NCI-H1092 (cell line): ENCODE measurements at places on chromosomes 12 and 14.

- DNase-seq: no peak
Observed at GRCh38 chr12:41835556-41835955, 309.1 kb downstream of the GXYLT1 start.

- no peak for DNase-seq
Observed at GRCh38 chr12:98295681-98296080, 219.7 kb upstream of the TMPO start.

- DNase-seq: no peak
Observed at GRCh38 chr12:34398366-34398705, 376.0 kb downstream of the ALG10 start.

DNA sequence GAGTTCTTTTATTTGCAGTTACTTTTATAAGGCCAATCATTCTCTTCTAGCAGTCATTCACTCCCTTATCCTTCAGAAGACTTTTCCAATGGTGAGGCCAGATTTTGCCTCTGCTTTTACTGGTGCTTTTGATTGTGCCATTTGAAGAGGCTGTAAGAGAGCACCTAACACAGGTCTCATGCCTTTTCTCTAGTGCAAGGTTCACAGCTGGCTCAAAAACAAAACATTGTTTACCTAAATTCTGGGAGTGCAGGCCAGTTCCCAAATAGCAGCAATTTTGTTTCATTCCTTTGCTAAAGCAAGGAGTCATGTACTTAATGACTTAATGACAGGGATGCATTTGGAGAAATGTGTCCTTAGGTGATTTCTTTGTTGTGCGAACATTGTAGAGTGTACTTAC is 192.0 kb downstream of the SYT10 start:
- no peak for DNase-seq

GRCh38 chr14:104437703-104438102 is 141.9 kb upstream of the C14orf180 start:
- no peak for DNase-seq

- no peak for DNase-seq
Observed at GRCh38 chr12:29756741-29757390, 26.9 kb downstream of the TMTC1 start.

DNA sequence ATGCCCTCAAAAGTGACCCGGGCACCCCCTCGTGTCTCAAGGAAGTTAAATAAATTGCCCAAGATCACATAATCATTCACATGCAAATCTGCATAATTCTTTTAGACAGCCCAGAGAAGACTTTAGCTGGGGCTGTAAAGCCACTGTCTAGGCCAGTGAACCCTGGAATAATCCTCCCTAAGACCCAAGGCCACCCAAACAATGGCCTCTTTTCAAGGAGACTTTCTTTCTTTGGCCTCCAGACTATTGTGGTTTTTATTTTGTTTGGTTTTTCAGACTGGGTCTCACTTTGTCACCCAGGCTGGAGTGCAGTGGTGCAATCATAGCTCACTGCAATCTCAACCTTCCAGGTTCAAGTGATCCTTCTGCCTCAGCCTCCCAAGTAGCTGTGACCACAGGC is 10.6 kb downstream of the SVOP start:
- DNase-seq: no peak

DNA sequence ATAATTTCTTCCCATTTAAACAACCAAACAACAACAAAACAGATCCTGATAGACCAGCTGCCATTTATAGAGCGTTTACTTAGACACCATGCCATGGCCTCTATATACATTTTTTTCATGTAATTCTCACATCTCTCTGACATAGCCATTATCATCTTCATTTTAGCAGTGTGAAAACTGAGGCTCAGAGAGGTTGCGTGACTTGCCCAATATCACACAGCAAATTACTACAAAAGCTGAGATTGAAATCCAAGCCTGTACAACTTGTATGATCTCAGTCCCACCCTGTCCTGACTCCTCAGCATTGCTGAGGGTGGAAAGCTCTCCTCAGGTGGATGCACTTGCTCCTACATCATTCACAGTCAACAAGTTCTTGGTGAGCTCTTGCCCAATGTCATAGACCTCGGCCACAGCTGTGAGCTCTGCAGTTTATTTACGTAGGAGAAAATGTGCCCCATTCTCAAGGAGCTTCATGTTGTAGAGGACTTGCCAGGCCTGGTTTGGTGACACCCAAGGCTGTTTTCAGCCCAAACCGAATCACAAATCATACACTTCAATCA is 55.5 kb downstream of the CRACR2A start:
- DNase-seq: no peak

DNA sequence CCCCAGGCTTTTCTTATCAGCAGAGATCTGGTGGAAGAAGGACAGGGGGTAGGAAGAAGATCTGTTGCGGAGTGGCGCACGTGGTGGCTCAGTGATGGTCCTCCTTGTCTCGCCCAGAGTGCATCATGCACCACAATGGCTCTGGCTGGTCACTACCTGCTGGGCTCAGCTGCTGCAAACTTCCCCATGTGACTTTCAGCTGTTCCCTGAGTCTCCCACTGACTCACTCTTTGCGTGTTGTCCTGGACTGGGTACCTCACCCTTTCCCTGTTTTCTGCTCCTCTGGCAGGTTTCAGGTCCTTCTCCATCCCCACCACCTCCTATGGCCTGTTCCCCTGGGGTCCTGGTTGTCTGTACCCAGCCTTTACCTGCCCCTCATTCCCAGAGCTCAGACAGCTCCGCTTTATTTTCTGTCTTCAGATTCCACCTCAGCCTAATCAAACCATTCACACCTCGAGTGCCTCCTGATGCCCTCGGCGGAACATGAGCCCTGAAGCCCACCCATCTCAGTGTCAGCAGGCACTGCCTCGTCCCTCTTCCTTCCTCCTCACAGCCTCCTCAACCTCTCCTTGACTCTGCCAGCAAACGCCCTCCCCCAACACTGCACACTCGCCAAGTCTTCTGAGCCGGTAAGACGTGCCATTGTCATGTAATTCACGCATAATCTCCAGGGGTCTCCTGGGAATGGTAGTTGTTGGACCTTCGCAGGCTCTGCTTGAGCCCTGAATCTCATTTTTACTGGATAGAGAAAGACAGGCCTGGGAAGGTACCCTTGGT is 1.8 kb downstream of the C1R start:
- no peak for DNase-seq

- no peak for DNase-seq
Observed at GRCh38 chr14:82667006-82667405, 1133.4 kb upstream of the SEL1L start.

GRCh38 chr12:115032521-115032920 is 348.5 kb upstream of the TBX3 start:
- DNase-seq: no peak

DNA sequence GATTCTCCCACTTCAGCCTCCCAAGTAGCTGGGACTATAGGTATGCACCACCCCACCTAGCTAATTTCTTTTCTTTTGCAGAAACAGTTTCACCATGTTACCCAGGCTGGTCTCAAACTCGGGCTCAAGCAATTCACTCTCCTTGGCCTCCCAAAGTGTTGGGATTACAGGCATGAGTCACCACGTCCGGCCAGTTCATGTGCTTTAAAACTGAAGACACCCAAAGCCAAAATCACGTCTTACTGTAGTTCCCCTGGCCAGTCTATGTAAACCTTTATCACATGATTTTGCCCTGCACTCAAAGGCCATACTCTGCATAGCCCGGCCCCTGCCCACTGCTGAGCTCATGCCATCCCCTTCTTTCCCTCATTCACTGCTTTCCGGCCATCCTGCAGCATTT is 4.5 kb downstream of the ALKBH2 start:
- DNase-seq: no peak

GRCh38 chr14:69518289-69519101 is 34.0 kb downstream of the PLEKHD1 start:
- DNase-seq: no peak

DNA sequence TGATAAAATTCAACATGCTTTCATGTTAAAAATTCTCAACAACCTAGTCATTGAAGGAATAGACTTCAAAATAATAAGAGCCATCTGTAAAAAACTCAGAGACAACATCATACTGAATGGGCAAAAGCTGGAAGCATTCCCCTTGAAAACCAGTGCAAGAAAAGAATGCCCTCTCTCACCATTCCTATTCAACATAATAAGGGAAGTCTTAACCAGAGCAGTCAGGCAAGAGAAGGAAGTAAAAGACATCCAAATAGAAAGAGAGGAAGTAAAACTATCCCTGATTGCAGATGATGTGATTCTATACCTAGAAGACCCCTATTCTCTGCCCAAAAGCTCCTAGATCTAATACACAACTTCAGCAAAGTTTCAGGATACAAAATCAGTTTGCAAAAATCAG is 52.9 kb downstream of the APOBEC1 start:
- DNase-seq: no peak

GRCh38 chr12:80261403-80261802 is 162.1 kb downstream of the OTOGL start:
- no peak for DNase-seq

DNA sequence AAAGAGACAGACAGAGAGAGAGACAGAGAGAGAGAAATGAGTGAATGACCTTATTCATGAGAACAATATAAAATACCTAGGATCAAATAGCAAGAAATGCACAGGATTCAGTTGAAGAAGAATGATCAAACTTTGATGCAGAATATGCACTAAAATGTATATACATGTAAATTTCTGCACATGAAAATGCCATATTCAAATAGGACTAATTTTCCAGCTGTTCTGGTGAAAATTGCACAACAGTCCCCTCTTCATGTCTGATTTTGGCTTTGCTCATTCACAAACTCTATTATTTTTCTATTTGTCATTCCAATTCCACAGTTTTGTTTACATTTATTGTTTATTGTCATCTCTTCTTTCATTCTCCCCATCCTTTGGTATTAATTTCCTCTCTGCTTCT is 34.2 kb downstream of the PRB2 start:
- no peak for DNase-seq

DNA sequence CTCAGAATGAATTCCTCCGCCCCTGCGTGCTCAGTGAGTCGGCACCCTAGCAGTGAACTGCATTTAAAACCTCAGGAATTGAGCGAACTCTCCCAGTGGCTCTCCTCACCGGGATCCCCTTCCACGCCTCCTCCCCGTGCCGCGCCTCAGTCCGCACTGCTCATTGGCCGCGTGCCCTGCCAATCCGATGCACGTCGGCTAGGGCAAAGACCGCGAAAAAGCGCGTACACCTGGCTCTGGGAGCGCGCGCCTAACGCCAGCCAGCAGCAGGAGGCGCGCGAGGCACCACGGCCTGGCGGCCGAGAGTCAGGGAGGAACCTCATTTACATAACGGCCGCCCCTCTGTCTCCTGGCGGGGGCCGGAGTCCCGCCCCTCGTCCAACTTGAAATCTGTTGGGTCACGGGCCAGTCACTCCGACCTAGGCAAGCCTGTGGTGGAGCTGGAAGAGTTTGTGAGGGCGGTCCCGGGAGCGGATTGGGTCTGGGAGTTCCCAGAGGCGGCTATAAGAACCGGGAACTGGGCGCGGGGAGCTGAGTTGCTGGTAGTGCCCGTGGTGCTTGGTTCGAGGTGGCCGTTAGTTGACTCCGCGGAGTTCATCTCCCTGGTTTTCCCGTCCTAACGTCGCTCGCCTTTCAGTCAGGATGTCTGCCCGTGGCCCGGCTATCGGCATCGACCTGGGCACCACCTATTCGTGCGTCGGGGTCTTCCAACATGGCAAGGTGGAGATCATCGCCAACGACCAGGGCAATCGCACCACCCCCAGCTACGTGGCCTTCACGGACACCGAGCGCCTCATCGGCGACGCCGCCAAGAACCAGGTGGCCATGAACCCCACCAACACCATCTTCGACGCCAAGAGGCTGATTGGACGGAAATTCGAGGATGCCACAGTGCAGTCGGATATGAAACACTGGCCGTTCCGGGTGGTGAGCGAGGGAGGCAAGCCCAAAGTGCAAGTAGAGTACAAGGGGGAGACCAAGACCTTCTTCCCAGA is at the start of gene HSPA2:
TSS of gene HSPA2 (plus strand) at position 534 of the 995 bp plus-strand sequence. CDS start at position 643, 109 bp downstream.
- DNase-seq: peak; percentile 100

- DNase-seq: no peak
Observed at GRCh38 chr14:68937471-68938270, 41.4 kb downstream of the ACTN1 start.

DNA sequence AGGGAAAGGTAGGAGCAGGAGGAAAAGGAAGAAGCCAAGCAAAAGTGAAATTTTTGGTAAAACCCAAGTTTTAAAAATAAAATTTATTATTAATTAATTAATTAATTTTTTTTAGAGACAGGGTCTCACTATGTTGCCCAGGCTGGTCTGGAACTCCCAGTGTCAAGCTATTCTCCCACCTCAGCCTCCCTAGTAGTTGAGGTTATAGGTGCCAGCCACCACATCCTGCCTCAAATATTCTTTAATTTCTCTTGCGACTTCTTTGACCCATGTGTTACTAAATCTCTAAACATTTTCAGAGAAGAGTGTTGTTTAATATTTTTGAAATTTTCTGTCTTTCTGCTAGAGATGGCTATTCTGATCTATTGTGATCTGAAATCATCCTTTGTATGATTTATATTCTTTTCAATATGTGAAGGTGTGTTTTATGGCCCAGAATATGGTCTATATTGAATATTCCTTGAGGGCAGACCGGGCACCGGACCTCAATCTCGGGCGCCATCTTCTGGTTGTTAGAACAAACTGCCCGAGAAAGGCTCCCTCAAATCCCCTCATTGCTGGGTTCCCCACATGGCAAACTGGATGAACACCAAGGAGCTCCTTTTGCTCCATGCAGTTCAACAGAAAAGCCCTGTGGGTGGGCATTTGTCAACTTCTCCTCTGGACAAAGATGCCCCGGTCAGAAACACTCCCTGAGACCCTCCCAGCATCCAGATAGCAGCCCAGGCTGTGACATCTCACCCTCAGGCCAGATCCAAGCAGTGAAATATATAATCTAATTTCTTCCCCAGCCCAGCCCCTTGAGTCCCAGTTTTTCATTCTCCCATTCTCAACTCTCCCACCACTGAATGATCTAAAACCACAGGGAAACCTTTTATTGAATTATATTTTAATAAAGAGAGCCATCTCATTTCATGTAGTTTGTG is 110.5 kb downstream of the ASCL4 start:
- DNase-seq: peak; percentile 27

- no peak for DNase-seq
Observed at GRCh38 chr12:74732826-74733225, 195.2 kb downstream of the ATXN7L3B start.

DNA sequence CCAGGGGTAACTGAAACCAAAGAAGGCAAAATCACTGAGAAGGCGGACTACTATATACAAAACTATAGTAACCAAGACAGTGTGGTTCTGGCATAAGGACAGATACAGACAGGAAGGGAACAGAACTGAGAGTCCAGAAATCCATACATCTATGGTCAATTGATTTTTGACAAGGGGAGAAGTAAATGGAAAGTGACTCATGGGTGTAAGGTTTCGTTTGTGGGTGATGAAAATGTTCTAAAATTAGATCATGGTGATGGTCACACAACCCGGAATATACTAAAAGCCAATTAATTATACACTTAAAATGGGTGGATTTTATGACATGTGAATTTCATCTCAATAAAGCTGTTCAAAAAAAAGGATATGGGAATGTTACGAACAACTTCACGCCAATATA is 18.7 kb downstream of the ANGEL1 start:
- no peak for DNase-seq

GRCh38 chr12:113332688-113333417 is 2.1 kb downstream of the SLC8B1 start:
- DNase-seq: no peak
